ENCODE measurements at places on chromosomes 12 and 14. TPM values are rescaled to one million over a fixed set of nuclear protein-coding genes. Genes with fewer than 3 reads are reported as not detected.

DNA sequence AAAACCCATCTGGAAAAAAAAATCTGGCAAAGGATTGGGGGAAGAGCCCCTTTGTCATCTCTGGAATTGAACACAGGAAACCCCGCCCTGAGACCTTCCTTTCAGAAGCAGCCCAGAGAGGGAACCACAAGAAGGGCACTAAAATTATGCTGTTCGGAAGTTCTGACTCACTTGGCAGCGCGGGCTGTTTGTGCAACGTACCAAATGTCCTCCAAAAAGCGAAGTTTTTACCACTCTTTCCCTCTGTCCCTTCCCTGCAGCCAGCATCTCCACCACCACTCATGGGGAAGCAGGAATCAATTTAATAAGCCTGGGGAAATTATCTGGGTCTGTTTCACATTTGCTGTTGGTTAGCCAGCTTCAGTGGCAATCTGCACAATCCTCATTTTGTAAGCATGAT is 3.2 kb upstream of the SYNE3 start:
- DNase-seq: no peak
- H3K36me3 ChIP-seq: no peaks in the 10 kb centered on the region
- H3K27me3 ChIP-seq: peaks cover 47% of the 10 kb centered on the region
- H3K4me3 ChIP-seq: no peak overlapping the region
- H3K27ac ChIP-seq: no peak overlapping the region

DNA sequence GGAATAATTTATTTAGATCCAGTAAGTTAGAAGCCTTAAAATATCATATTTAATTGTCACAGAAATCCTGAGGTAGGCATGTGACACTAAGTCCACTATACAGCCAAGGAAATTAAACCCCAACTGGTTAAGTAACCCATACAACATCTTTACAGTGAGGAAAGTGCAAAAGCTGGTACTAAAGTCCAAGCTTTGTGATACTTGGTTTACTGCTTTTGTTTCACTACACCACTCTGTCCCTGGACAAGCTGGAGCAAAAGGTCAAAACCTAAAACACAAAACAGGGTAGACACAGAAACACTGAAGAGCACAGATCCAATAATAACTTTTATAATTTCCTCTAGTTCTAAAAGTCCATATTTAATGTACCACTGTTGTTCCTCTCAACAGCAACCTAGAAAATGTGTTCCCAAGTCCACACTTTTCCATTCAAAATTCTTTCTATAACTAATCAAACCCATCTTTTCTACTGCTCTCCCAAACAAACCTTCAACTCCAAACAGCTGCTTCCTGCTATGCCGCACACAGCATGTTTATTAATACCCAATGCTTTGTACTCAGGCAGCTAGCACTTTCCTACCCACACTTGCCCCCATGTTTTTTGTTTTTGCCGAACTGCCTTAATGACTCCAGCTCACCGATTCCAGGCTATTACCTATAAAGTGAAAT is 90.9 kb downstream of the MED13L start:
- H3K27ac ChIP-seq: peak overlapping the region; percentile 2
- H3K36me3 ChIP-seq: no peaks in the 10 kb centered on the region
- H3K27me3 ChIP-seq: no peaks in the 10 kb centered on the region
- peaks cover 32% of the 10 kb centered on the region for H3K4me1 ChIP-seq

DNA sequence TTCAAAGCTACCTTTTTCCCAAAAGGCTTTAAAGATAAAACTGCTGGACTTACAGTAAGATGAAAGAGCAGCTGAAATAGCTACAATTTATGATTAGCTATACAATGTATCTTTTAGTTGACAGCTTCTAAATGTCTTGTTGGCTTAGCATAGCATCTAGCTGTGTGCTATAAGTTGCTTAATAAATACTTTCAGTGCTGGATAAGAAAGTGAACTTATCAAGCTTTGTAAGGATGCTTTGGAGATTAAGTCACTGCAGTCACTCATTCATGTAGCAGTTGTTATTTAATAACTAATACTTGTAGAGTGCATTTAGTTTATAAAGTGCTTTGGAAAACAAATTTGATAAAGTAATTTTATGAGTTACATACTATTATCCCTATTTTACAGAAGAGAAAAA is 14.6 kb downstream of the CFAP54 start:
- H3K36me3 ChIP-seq: no peaks in the 10 kb centered on the region
- no peak overlapping the region for H3K4me3 ChIP-seq
- DNase-seq: no peak
- peaks cover 8% of the 10 kb centered on the region for H3K4me1 ChIP-seq

- peaks cover 3% of the 10 kb centered on the region for H3K27me3 ChIP-seq
- peaks cover 32% of the 10 kb centered on the region for H3K4me1 ChIP-seq
- H3K36me3 ChIP-seq: no peaks in the 10 kb centered on the region
- H3K27ac ChIP-seq: no peak overlapping the region
- no peak overlapping the region for H3K4me3 ChIP-seq
Observed at GRCh38 chr14:62667421-62667914, 377.8 kb downstream of the KCNH5 start.

DNA sequence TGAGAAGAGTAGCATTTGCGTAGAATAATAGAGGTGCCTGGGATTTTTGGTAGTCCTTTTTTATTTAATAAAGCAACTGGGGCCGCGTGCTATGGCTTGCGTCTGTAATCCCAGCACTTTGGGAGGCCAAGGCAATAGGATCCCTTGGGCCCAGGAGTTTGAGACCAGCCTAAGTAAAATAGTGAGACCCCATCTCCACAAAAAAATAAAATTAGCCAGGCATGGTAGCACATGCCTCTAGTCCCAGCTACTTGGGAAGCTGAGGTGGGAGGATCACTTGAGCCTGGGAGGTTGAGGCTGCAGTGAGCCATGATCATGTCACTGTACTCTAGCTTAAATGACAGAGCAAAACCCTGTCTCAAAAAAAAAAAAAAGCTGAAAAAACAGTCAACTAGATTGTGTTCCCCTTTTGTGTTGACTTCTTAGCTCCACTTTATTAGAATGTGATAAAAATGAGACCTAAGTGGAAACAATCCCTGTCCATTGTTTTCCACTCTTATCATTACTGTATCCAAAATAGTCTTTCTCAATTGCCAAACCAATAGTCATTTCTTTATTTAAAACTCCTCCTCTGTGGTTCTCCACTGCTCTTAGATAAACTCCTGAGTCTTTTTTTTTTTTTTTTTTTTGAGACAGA is 7.4 kb downstream of the PRKCH start:
- DNase-seq: no peak
- H3K4me1 ChIP-seq: peaks cover 20% of the 10 kb centered on the region

- H3K36me3 ChIP-seq: no peaks in the 10 kb centered on the region
- no peaks in the 10 kb centered on the region for H3K4me1 ChIP-seq
- peaks cover 16% of the 10 kb centered on the region for H3K27me3 ChIP-seq
- no peak overlapping the region for H3K27ac ChIP-seq
- H3K4me3 ChIP-seq: no peak overlapping the region
- no peak for DNase-seq
Observed at GRCh38 chr12:108473400-108474055, 41.5 kb upstream of the FICD start.

- no peak for DNase-seq
- no peak overlapping the region for H3K4me3 ChIP-seq
- H3K36me3 ChIP-seq: peaks cover 39% of the 10 kb centered on the region
- no peaks in the 10 kb centered on the region for H3K27me3 ChIP-seq
Observed at GRCh38 chr12:64419696-64420095, 15.5 kb downstream of the XPOT start.

The TTC7B gene
- 48.9 TPM for total RNA-seq

The C3AR1 gene
- total RNA-seq: not detected

All from mesothelial cell of epicardium (in vitro differentiated cells).